ENCODE measurements at places on chromosomes 6 and 20.

GRCh38 chr20:16699293-16699692 lies 30.5 kb upstream of the SNRPB2 start:
- no peak for DNase-seq

DNA sequence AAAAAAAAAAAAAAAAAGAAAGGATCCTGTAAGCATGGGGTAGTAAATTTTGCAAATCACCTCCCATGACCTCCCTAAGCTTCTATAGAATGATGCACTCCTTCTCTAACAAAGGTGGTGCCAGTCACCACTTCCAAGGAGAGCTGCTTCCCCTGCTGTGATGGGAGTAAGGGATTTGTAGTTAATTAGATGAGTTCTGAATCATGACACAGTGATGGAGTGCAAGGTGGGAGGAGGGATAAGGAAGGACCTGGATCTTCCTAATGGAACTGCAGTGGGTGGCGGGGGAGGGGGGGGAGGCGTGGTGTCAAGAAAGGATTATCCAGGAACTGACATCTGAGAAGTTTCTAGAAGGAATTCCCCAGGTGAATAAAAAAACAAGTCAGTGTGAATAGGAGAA lies 47.8 kb downstream of the NRN1 start:
- no peak for DNase-seq

- DNase-seq: no peak
These were observed 37.9 kb upstream of the TGM2 start for GRCh38 chr20:38202982-38203293.

GRCh38 chr20:6888736-6889395 lies 121.4 kb downstream of the BMP2 start:
- DNase-seq: no peak

GRCh38 chr20:4774207-4774606 lies 52.5 kb downstream of the PRND start:
- no peak for DNase-seq

All from COLO829 (cell line).